HEK293T (cell line): ENCODE measurements at places on chromosomes 2 and 18.

- no peak for DNase-seq
Observed at GRCh38 chr2:197852108-197852507, 47.7 kb downstream of the PLCL1 start.

- DNase-seq: no peak
Observed at GRCh38 chr2:26196683-26197418, 24.0 kb downstream of the GAREM2 start.

DNA sequence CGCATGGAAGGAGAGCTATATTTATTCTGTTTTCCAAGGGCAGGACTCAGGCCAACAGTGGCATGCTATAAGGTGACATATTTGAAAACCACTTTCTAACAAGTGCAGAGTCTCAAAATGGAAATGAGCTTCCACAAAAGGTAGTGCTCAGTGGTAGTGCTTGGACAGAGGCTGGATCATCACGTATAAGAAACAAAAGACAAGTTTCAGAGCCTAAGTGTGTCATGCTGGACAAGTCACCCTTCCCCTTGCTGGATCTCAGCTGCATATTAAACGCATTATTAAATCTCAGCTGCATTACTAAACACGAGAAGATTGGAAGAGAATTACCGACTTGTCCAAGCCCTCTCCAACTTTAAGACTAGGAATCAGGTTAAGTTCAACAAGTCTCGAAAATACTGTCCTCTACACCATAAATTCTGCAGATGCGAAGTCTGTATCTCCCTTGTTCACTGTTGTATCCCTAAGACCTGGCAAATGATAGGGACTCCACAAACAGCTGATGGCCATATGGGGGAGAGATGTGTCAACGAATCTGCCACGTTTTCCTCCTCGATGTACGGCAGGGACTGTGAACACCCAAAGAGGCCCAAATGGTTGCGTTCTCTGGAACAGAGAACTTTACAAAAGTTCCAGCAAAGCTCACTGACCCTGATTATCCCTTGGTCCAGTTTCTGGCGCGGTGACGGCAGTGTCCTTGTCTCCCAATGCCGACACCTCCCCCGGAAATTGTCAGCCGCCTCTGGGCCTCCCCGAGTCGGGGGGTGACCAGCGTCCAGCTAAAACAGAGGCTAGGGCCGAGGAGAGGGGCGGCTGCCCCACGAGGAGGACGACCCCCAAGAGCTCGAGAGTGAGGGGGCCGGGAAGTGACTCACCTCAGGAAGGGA, 611 bp downstream of the NOL10 start:
- DNase-seq: no peak

DNA sequence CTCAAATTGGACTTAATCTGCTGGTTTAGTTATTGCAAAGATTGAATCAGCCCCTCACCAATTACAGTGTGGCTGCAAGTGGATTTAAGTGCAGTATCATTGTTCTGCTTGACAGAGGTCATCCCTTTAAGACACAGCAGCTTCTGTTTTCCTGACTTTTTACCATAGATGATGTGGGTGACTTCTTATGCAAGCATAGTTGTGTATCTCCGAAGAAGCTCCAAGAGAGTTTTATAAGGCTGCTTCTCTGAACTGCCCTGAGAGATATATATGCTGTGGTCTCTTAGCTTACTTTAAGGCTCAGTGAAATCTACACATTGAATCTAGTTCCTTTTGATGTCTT, 3.5 kb downstream of the TRIB2 start:
- no peak for DNase-seq

DNA sequence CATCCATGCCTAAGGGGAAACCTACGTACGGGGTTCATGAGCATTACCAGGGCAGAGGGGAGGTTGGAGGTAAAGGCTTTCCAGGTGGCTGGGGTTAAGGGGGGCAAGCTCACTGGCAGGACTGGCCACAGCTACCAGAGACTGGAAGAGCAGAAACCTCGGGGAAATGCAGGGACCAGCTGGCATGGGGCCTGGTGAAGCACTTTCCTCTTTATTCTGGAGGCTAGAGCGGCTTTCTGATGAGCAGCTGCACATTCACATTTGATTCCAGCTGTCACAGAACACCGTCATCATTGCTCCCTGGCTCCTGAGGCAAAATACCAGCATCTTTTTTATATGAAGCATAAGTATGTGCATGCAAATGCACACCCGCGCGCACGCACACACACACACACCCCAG, 28.7 kb upstream of the LRRC30 start:
- DNase-seq: no peak

DNA sequence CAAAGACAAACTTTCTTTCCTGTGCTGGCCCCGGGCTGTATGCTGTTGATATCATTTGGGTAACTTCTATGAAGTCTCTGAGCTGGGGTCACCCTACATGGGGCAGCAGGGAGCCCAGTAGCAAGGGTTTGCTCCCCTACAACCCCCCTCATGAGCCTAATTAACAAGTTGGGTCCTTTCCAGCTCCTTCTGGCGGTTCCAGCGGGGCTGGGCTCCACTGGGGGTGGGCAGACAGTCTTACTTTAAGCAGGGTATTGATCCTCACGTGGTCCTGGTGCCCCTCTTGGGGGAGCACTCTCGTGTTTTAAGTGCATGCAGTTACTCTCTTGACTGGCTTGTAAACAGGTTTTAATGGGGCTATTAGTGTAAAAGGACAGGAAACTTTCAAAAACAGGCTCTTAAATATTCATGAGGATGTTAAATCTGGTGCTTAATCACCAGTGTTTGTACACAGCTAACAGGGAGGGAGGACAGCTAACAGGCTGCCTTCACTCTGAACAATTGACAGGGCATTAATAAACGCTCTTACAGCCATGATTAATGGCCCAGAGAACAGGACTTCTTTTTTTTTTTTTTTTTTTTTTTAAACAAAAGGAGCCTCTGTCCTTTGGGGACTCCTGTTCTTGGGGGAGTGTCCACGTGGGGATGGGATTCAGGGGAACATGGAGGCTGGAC, 36.6 kb upstream of the SKOR2 start:
- DNase-seq: no peak

GRCh38 chr2:220469201-220469600, 841.8 kb downstream of the SLC4A3 start:
- no peak for DNase-seq

DNA sequence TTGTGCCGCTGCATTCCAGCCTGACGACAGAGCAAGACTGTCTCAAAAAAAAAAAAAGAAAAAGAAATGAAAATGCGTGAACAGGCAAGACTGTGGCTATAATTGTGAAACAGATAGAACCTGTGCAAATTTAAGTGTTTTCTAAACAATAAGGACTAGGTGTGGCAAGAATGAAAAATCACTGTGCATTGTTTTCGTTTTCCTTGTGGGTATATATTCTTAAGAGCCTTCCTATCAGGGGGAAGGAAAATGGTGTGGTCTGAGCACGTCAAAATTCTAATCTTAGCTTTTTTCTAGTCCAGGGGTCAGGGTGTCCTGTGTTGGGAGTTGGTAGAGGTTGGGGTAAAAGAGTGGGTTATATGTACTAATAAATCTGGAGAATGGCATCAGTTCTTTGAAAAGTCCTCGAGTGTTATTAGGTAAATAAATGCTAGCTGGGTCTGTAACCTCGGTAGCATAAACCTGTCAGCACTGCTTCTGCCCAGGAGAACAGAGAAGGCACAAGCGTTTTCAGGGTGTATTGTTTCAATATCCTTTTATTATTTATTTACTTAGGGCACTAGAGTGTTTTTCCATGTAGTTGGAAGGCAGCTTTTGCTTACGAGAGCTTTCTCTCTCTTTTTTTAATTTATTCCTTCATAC, 11.6 kb downstream of the ATP6V1C2 start:
- DNase-seq: no peak

DNA sequence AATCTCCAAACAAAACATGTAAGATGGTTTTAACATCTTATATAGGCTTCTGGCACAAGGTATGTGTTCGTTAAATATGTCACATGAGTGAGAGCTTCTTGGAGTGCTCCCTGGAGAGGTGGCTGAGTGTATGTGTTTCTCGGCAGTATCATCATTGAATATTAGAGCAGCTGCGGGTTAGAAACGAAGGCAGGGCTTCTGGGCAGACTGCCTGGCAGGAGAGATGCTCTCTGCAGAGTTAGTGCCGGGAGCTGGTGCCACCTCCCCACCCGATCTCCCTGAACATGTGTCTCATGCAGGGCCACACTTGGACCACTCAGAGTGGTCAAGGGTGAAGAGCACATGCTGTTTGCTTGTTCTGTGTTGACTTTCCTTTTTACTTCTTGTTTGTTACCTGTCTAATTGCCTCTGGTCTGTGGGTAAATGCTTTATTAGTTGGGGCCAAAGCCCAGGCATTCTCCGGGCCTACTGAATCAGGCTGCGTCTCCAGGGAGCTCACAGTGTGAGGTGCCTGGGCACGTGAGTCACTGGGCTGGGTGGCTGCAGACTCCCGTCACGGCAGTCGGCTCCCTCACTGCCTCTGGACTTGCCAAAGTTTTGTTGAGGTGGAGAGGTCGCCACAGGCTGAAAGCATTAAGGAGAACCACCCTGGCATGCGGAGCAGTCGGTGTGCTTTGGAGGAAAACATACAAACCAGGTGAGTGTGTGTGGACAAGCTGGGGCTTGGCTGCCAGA, 246.6 kb downstream of the FHOD3 start:
- DNase-seq: no peak

- no peak for DNase-seq
Observed at GRCh38 chr2:72211777-72212485, 64.3 kb upstream of the CYP26B1 start.

DNA sequence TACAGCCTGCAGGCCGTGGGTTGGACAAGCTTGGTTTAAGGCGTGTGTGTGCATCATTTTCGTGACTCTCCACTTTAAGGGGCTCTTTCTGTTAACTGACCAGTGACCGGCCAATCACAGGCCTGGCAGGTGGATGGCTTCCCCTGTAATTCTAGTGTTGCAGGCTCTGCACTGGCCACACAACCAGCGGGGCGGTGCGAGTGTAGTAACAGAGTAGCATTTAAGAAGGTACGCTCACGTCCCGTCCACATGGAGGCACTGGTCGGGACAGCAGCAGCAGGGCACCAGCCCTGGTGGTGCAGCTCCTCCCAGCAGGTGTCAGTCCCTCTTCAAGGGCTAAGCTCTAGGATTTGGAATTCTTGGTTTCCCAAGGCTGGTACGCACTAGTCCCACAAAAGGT, 8.0 kb upstream of the ANO7 start:
- no peak for DNase-seq

GRCh38 chr2:168670478-168670877, 132.0 kb upstream of the NOSTRIN start:
- DNase-seq: no peak

GRCh38 chr2:54672590-54673456, 50.6 kb upstream of the EML6 start:
- no peak for DNase-seq

DNA sequence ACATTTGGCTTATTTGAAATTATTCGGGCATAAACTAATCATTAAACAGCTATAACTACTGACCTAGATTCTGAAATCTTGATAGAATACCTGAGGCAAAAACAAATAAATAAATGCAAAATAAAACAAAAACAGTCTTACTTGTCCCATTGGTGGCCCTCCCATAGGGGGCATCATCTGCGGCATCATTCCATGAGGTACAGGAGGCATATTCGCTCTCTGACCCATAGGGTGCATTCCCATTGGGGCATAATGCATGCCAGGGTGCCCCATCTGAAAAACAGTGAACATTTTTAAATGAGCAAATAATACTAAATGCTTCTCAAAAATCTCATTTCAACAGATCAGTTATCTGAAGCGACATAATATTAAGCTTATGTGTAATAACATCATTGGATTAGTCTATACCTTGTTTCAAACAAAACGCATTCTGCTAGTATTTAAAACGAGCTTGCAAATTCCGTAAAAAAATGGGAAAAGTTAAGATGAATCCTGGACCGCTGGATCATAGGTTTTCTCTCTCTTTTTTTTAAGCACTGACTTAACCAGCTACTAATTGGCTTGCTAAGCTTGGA, 1.3 kb downstream of the PRPF40A start:
- peak; percentile 34 for DNase-seq

DNA sequence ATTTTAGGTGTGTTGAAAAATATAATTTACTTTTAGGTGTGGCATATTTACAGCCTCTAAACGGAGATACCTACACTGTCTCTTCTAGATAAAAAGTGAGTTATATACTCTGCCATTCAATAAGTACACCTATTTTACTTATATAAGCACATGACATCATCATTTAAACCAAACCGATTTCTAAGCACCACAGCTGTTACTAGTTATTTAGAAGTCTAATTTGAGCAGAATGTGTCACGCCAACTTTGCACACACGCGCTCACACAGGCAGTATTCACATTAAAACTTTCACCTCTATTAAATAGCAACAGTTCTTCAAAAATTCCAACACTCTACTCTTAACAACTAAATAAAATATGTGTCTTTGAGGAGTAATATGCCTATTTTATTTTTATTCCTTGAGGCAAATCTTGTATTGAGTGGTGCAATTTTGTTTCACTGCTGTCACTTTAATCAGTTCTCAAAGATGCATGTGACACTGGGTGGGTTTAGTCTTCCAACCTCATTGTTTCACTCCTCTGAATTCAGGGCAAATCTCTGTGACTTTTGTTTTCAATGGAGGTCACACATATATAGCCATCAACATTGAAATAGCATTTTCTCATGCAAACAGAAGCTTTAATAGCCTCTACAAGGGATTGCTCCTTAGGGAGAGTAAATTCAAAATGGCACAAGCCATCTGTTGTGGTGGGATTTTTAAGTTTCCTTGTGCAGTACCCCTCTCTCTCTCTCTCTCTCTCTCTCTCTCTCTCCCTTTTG, 721.0 kb downstream of the PLCL1 start:
- no peak for DNase-seq
